ENCODE measurements at places on chromosomes 3 and 15.

DNA sequence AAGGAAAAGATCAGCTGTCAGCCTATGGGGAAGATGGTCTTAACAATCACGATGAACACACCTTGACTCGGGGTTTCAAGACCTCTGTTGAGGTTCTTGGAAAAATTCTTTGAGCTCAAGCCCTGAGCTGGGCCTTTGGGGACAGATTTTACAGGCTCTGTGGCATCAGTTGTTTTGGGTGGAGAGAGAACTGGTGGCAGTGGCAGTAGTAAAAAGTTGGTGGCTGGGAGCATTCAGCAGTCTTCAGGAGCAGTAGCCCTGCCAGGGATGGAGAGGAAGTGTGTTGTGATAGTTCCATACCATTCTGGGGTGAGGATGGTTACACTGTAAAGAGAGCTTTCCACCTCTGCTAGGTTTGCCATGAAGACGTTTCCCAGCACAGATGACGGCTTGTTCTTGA lies 4.9 kb upstream of the KY start:
- DNase-seq: no peak

GRCh38 chr15:70060993-70061305 lies 36.8 kb downstream of the TLE3 start:
- DNase-seq: no peak

DNA sequence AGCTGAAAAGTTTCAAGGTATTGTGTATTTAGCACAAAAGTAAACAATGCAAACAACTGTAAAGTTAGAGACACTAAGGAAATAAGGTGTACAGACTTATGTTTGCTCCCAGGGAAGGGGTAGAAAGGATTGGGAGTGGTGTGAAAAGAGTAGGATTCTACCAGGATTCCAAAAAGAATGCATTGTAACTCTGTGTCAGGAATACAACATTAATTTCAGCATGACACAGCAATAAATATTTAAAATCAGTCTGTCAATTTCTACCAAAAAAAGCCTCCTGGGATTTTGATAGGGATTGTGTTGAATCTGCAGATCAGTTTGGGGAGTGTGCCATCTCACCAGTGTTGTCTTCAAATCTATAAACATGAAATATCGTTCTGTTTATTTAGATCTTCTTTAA lies 73.4 kb downstream of the LRRC28 start:
- no peak for DNase-seq

- no peak for DNase-seq
Observed at GRCh38 chr15:89599021-89599420, 23.8 kb downstream of the TICRR start.

- no peak for DNase-seq
Observed at GRCh38 chr3:151425627-151426340, 35.1 kb downstream of the IGSF10 start.

DNA sequence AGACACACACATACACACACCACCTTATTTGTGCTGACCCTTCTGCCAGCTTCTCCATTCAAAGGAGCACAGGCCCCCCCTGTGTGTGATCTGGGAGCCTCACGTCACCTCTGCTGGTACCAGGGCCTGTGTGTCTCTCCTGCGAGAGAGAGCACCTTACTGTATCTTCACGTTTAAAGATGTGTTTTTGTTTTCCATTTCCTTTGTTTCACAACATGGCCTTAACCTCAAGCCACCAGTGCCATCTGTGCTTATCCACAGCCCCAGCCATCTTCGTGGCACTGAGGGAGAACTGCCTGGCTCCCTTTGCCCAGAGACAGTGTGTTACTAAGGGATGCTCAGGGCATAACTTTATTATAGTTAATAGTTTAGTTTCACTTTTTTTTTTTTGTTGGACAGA lies 52.3 kb downstream of the ABHD2 start:
- no peak for DNase-seq

GRCh38 chr3:33093847-33094246 lies 3.1 kb downstream of the GLB1 start:
- no peak for DNase-seq

DNA sequence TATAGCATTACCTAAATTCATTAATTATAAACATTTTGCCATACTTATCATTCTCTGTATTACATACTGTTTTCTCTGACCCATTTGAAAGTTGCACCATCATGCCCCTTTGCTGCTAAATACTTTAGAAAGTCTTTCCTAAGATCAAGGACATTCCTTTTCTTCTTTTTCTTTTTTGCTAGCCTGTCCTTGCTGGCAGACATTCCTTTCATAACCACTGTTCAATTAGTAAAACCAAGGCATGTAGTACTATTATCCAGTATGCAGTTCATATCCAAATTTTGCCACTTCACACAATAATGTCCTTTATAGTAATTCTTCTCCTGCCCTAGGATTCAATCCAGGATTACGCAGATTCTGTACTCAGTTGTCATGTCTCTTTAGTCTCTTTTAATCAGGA lies 321.0 kb upstream of the C2CD4B start:
- no peak for DNase-seq

DNA sequence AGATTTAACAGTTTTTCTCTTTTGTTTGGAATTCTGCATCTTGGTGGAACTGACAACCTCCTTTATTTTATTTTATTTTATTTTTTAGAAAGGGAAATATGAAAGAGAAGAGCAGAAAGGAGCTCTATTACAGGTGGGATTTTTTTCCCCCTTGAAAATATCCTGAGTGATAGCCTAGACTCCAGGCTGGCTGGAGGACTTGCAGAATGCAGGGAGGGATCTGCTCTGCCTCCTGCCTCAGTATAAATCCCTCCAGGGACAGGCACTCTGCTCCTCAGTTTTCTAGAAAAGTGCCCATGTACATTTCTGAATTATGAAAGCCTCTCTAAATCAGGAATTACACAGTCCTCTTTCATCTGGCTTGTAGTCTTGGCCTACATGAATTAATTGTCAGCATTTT lies 173.7 kb downstream of the TMEM108 start:
- DNase-seq: no peak

- DNase-seq: no peak
Observed at GRCh38 chr15:81948222-81948621, 97.6 kb downstream of the MEX3B start.

DNA sequence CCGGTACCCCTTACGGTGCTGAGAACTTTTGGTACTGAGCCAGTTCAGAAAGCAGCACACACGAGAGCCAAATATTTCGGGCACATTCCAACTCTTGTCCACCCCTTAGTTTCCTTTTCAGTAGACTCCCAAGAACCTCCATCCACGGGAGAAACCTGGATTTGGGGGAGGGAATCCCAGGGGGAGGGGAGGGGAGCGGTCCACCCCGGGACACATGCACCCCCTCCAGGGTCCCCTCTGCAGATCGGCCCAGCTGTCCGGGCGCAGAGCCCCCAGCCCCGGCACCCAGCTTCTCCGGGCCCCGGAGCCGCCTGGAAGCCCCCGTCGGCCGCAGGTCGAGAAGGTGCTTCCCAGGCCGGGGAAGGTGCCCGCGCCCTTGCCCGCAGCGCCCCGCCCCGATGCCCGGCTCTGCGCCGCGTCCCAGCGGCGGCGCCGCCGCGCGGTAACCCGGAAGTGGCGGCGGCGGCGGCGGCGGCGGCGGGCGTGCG lies 455 bp upstream of the ABHD17C start:
- DNase-seq: peak; percentile 11

- no peak for DNase-seq
Observed at GRCh38 chr15:41693757-41694156, 33.6 kb downstream of the MGA start.

- DNase-seq: no peak
Observed at GRCh38 chr3:183904833-183905780, 20.4 kb upstream of the PARL start.

DNA sequence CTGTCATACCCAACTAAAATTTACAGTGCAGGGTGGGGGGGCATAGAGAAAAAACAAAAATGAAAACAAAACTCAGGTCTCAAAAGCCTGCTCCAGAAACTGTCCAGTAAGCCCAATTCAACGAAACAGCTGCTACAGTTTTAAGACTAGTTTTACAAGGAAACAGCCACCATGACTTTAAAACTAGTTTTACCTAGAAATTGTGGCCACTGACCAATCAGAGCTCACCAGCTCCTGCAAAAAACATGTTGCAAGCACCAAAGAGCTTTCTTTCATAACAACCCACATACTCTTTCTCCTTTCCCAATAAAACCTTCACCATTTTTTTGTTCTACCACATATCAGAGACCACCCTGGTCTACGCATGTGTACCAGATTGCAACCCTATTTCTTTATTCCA lies 7.3 kb upstream of the CFAP91 start:
- no peak for DNase-seq

DNA sequence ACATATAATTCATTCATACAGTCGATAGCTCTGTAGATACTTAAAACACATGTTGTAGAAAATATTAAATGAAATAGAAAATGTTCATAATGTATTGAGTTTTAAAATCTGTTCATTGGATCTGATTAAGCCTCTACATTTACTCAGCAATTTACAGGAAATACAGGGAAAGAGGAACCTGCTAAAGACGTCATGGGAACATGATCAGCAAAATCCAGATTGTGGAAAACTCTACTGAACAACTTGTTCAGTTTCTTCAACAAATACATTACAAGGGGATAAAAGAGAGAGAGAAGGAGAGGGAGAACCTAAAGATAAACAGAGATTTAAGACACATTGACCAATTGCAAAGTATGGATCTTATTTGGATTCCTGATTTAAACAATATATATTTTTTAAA lies 46.7 kb downstream of the KLHL6 start:
- DNase-seq: no peak

DNA sequence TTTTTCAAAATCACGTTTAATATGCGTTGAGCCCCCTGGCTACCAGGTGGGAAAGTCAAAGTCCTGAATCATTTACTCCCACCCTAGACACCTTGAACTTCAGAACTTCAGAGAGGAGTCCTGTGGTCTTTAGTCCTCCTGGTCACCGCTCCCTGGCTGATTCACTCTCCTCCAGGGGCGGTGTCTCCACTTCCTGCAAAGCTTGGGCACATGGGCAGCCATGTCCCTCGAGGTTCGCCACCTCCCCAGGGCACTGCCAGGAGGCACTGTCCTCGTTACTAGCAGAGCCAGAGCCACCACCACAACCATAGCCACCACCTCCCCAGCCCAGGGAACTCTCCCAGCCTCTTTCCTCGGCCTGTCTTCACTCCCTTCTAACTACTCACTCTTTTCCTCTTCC lies 31.0 kb downstream of the LOXL1 start:
- DNase-seq: no peak

DNA sequence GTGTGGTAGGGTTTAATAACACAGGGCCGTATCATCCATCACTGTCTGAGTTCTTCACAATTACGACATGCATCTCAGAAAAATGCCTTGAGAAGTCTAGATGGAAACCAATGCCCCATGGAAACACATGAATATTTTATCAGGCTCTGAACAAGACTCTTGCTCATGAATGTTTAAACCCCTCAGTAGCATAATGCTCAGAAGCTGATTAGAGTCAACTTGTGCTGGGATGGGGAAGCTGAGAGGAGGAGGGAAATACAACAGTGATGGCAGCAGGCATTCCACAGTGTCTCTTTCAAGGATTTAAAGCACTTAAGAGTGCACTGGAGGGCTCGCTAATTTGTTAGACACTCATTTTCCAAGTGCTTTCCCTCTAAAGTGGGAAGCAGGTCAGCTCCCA lies 3.8 kb downstream of the GPR156 start:
- DNase-seq: no peak

DNA sequence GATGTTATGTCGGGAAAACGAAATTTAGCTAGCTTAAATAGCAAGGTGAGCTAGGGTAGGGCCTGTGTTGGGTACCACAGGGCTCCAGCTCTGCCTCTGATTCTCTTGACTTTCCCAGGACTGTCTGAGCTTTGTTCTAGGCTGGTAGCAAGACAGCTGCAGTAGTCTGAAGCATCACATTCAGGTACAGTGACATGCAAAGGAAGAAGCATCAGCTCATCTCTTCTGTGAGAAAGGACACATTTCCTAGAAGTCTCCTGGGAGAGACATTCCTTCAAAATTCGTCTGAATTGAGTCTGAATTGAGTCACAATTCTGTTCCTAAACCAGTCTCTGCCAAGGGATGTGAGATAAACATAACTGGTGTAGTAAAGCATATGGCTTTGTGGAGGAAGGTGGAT lies 8.5 kb upstream of the UBXN7 start:
- DNase-seq: no peak

DNA sequence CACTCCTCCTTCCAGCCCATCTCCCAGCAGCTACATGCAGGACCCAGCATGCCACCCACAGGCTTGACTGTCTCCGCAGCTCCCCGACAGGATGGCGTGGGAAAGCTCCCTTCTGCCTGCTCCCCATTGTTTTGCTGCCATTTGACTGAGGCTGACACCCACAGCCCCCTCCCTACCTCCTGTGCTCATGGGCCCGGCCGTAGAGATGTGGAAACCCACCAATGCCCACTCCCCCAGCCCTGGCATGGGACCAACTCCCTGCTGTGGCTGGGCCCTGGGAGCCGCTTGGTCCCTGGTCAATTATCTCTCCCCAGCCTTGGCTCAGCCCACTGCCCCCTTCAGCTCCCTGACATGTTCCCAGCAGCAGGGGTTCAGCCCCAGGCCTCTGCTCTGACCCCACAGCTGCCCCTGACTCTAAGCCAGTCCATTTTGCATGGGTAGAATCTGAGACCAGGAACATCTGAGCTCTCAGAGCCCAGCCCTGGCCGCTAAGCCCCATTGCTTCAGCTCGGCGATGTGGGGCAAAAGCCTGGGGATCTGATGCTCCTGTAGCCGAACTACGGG lies 8.2 kb downstream of the C3orf22 start:
- no peak for DNase-seq

- DNase-seq: no peak
Observed at GRCh38 chr15:37375519-37375918, 275.2 kb upstream of the MEIS2 start.

GRCh38 chr3:177596816-177597271 lies 399.6 kb upstream of the TBL1XR1 start:
- no peak for DNase-seq

DNA sequence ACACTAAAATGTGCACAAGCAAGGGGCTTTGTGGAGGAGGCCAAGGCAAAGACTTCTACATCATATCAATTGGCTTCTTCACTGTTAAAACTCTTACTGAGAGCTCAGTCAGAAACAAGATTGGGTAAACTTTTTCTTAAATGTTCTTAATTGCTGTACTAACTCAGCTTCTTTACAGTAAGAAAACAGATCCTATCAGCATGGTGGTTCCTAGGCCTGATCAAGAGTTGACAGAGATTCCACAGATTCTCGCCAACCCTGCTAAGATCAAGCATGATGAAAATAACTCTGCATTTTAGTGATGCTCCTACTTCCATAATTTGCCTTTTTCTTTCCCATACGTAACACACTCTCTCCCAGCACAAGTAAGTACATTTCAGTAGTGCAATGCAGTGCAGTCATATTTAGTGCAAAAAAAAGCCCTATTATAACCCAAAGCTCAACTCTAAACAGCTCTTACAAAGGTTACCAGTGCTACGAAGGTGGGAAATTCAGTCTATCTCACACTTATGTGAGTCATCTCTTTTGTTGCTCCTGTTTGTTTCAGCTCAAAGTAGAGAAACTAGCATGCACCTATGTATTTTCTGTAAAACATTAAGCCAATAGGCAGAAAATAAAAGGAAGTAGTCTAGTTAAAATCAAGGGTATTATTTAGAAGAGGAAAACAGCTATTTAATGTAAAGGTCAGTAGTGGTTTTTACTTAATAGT lies 29.9 kb downstream of the TIGIT start:
- DNase-seq: no peak

GRCh38 chr3:88824666-88825564 lies 282.5 kb upstream of the EPHA3 start:
- no peak for DNase-seq

- no peak for DNase-seq
Observed at GRCh38 chr3:39156421-39156820, 3.0 kb upstream of the CSRNP1 start.

All from stimulated activated CD4-positive, alpha-beta T cell treated with anti-CD3 and anti-CD28 coated beads, Interleukin-12 subunit alpha, Interleukin-12 subunit beta, amount 100 ng/mL, for 24 hours (primary cell).